Sigmoid colon (tissue), 7 donors: ENCODE measurements at places on chromosomes 6 and 20. TPM values are rescaled to one million over a fixed set of nuclear protein-coding genes. Genes with fewer than 3 reads are reported as not detected.

The FAM50B gene
- total RNA-seq: 16.1 TPM

DNA sequence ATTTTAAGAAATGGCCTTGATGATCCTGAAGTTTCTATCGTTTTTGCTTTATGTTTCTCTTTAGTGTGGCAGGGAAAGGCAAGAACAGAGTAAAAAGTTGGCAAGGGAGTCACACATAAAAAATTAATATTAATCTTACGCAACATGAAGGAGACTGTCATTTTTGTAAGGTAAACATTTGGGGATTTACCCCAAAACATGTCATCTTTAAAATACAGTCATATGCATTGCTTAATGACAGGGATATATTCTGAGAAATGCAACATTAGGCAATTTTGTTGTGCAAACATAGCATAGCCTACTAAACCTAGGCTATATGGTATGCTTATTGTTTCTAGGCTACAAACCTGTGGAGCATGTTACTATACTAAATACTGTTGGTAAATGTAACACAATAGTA lies 5.4 kb downstream of the RBL1 start:
- no peak for DNase-seq

DNA sequence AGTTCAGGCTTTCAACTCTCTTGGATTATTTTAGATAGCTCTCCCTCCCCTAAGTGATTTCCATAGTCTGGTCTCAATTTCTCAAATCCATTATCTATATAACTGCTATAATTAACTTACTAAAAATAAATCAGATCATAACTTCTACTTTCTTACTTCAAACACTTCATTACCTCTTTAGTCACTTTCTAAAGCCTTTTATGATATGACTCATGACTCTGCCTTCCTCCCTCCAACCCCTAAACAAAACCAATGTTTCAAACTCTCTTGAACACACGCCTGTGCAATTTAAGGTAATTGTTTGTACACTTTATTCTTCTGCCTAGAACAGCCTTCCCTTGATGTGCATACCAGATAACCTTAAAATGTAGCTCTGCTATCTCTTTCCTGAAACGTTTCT lies 100.5 kb downstream of the LMBRD1 start:
- no peak for DNase-seq

GRCh38 chr6:44041461-44042260 lies 85.6 kb downstream of the MRPL14 start:
- DNase-seq: peak; percentile 77

The CALHM4 gene
- not detected for total RNA-seq

The DYNLRB1 gene
- total RNA-seq: 181 TPM

GRCh38 chr20:63321148-63321831 lies 28.3 kb downstream of the COL20A1 start:
- DNase-seq: peak; percentile 82

DNA sequence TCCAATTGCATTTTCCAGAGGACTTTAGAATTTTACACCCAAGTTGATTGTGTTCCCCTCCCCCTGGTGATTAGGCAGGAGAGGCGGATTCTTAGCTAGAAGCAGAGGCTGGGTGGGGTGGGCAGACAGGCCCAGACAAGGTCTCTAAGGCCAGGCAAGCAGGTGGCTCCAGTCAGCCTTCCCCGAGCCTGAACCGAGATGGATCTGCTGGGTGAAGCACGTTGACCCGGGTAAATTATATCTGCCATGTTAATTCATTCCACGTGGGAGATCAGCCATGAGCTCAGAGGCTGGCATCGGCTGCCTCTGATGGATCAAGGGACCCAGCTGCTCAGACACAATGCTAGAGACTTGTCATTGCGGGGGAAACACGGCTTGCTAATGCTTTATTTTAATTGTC lies 159.5 kb upstream of the MAFB start:
- no peak for DNase-seq

DNA sequence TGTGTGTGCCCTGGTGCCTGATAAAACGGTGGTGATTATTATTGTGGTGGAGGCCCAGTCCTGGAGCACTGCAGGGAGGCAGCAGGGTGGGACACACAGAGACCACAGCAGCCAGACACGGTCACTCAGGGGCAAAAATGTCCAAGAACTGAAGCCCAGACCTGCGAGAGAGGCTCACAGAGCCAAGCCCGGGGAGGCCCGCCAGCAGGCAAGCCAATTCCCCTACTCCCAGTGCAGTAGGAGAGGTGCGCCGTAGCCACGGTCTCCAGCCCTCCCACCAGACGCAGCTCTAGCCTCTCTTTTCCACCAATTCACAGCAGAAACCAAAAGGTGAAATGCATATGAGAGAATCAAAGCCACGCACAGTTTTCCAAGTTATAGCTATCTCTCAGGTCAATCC lies 179.4 kb upstream of the TAB2 start:
- DNase-seq: no peak

The KCNQ2 gene
- total RNA-seq: 0.95 TPM

The SERINC1 gene
- 256 TPM for total RNA-seq

The RAB44 gene
- 0.71 TPM for total RNA-seq

DNA sequence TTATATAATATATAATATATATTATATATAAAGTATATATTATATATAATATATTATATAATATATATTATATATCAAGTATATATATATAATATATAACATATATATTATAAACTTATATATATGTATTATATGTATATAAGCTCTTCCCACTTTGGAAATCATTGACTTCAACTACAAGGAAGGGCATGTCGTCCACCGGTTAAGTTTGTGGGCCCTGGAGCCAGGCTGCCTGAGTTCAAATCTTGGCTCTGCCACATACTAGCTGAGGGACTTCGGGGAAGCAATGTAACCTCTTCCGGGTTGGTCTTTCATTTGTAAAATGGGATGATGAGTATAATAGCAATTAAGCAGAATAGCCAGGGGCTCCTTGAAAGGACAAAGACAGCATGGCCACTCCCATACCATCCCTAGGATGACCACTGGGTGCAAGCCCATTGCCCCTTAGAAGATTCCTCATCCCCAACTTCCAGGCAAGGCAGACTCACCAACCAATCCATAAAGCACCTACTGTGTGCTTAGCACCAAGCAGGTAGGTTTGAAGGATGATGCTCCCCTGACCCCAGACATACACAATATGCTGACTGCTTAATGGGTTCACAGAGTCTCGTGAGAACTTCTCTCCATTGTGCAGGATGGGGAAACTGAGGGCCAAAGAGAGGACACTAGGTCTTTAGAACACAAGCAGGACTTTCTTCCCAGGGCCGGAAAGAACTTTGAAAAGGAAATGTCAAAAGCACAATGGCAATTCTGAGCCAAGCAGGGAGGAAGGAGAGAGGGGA lies 163.2 kb downstream of the MRPL14 start:
- no peak for DNase-seq

- DNase-seq: no peak
Measured at GRCh38 chr6:127518710-127519468, at the start of gene MTCL3. Gene MTCL3 (minus strand): TSS chr6:127519335.

The IL17F gene
- not detected for total RNA-seq

- peak; percentile 72 for DNase-seq
Measured at GRCh38 chr6:21587179-21587960, 6.2 kb upstream of the SOX4 start.

GRCh38 chr6:42729731-42730130 lies 7.3 kb upstream of the PRPH2 start:
- no peak for DNase-seq

- no peak for DNase-seq
Measured at GRCh38 chr6:34332251-34333198, 59.9 kb downstream of the NUDT3 start.

- DNase-seq: no peak
Measured at GRCh38 chr6:127058936-127059335, 59.5 kb upstream of the RSPO3 start.

DNA sequence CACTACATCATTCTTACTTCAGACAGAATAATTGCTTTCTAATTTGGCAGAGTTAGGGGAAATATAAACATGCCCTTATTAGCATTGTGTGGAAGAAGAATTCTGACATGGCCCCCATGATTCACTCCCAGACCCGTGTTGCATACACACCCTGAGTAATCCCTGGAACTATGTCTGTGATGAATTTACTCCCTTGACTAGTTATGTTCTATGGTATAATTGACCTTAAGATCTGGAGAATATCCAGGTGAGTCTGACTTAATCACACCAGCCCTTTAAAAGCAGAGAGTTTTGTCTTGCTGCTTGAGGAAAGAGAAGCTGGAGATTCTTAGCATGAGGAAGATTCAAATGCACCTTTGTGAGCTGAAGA lies 262.9 kb downstream of the SOX4 start:
- DNase-seq: no peak

The ID4 gene
- 9.1 TPM for total RNA-seq

DNA sequence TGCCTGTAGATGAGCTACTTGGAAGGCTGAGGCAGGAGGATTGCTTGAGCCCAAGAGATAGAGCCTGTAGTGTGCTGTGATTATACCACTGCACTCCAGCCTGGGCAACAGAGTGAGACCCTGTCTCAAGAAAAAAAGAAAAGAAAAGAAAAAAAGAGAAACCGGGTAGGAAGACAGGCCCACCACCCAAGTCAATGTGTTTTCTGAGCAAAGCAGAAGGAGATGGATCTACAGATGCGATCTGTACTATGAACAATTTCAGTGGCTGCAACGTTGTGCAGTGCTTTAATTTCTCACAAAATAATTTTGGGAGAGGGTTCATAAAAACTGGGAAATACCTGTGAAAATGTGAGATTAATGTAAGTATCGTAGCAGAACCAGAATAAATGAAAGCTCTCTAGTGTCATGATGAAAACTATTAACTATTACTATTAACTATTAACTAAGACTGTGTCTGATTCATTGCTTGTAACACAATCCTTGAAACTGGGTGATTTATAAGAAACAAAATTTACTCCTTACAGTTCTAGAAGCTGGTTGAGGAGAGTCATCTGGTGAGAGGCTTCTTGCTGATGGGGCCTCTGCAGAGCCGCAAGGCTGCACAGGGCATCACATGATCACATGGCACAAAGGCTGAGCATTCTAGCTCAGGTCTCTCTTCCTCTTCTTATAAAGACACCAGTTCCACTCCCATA lies 233.1 kb upstream of the ZNF217 start:
- no peak for DNase-seq

GRCh38 chr6:63615590-63615989 lies 20.0 kb upstream of the PHF3 start:
- no peak for DNase-seq

- DNase-seq: no peak
Measured at GRCh38 chr6:41577356-41578216, 31.4 kb downstream of the FOXP4 start.

The NKAPL gene
- total RNA-seq: 2.6 TPM

- peak; percentile 71 for DNase-seq
Measured at GRCh38 chr20:3734111-3734843, 1.8 kb downstream of the HSPA12B start.

- no peak for DNase-seq
Measured at GRCh38 chr20:39103732-39104131, 141.6 kb downstream of the DHX35 start.
